ENCODE measurements at places on chromosomes 5 and 9.

DNA sequence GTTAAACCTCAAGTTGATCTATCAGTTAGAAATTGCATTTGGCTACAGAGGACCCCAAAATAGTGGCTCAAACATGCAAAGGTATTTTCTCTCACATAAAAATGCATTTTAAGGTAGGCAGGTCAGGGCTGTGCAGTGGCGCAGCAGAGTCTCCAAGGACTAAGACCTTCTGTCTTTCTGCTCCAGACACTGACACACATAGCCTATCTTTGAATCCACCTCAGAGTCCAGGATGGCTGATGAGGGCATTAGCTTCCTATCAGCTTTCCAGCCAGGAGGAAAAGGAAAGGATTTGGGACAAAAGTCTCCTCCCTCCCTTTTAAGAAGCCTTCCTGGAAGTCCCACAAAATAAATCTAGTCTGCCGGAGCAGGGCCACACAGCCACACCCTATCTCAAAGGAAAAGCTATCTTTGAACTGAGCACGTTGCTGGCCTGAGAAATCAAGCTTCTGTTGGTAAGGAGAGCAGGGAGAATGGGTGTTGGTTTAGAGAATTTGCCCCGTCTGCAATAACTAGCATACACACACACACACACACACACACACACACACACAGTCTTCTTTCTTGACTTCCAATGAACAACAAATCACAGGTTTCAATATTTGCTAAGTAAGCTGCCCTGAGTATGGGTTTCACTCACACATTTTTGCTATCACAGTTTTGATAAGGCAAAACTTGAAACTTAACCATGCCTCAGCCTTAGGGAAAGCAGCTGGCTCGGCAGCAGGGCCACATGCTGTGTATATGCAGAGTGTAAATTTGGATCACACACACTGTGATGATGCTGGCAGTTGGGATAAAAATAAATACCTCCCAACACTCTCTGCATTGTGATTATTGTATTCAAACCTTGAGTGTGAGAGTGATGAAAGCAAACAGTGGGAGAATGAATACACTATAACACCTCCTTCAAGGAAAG, 116.6 kb upstream of the MAP3K1 start:
- DNase-seq, result no peak

- DNase-seq, result no peak
These were observed 18.5 kb downstream of the TMEM245 start for GRCh38 chr9:109101202-109101595.

- DNase-seq, result no peak
These were observed 190.7 kb upstream of the SLC27A6 start for GRCh38 chr5:128774605-128775004.

DNA sequence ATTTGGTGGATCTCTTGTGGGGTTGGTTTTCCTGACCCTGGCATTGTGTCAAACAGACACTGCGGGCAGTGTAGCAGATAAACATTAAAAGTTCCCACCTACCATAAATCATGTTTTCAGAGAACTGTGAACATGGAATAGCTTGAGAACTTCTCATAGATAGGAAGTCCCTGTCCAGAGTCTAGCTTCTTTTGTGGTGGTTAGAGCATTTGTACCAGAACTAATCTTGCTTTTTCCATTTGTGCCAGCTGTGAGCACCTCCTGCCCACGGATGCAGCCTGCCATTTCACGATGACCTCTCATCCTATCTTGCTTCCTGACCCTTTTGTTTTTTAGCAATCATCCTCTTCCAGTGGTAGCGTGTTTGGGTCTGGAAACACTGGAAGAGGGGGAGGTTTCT, 61.4 kb downstream of the FAM78A start:
- DNase-seq, result no peak

DNA sequence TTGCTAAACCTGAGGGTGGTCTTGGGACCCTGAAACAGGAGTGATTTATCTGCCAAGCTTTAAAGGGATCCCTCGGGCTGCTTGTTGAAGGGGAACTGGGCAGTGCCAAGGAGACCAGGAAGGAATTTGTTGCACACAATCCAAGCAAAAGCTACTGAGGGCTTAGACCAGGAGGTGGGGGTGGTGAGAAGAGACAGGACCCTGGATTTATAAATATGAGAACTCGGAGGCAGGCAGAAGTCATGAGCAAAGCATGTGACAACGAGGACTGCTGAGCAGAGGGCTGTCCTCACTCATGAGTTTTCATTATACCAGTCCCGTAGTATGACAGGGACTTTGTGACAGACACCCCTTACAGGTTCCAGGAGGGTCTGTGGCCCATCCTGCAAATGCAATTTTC, 237.3 kb downstream of the DRD1 start:
- no peak for DNase-seq

DNA sequence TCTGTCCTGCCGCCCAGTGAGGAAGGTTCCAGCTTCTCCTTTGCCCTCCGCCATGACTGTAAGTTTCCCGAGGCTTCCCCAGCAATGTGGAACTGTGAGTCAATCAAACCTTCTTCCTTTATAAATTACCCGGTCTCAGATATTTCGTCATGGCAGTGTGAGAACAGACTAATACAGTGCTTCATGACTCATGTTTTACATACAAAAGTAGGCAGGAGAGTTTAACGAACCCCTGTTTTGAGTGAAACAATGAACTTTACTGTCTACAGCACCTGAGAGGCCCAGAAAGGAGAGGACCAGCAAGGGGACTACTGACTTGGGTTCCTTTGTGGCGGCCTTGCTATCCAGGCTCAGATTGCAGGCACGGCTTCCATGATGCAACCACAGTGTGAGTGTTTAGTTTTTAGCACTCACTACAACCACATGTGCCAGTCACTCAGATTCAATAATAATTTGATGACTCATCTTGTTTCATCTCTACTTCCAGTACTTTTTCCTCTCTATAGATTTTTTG, 139.1 kb upstream of the CLINT1 start:
- no peak for DNase-seq

- no peak for DNase-seq
These were observed 103.7 kb upstream of the MVB12B start for GRCh38 chr9:126222835-126223431.

DNA sequence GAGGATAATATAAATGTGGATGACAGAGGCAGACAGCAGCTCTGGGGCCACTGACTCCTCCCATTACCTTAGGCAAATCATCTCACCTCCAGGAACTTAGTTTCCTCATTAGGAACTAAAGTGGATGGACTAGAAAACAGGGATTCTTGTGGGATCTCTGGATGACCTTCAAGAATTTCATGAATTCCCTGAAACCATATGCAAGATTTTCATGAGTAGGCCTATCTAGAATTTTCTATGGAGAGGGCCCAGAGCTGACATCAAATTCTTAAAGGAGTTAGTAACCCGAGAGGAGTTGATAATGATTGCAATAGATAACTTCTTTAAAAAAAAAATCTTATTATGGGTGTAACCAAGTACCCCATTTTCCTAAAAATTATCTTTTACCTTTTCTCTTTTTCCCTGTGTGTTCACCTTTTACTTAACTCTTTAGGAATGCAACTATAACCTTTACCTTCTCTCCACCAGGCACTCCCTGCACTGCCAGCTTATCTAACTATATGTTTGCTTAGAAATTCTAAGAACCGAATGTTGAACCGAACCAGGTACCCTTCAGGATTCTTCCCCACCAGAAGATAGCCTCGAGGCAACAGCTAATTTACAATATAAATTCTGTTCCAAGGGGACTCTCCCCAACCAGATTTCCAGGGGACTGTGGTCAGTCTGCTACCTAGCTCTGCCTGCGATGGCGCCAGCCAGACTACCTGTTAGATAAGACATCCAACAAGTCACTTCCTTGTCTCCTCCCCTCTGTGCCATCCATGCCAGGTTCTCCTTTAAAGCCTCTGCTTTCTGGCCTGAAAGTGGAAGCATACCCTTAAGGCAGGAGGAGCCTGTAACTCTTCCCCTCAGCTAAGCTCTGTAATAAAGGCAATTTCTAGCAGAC, 86.0 kb downstream of the GCNT4 start:
- DNase-seq, result no peak

DNA sequence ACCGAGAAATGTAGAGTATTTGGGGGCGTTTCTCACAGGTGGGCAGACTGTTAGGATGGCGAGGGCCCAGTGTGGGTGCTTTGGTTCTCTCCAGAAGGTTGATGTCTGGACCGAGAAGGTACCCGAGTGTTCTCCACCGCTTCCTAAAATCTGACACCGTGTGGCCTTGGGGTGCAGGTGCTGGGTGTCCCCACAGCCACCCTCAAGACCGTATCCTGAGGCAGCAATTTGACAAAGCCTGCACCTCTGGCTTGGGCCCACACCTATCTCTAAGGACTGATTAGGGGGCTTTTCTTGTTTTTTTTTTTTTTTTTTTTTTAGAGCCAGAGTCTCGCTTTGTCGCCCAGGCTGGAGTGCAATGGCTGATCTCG, 1.3 kb downstream of the PPP1R26 start:
- DNase-seq, result no peak

- no peak for DNase-seq
These were observed 5.8 kb downstream of the TMEM268 start for GRCh38 chr9:114616684-114617520.

DNA sequence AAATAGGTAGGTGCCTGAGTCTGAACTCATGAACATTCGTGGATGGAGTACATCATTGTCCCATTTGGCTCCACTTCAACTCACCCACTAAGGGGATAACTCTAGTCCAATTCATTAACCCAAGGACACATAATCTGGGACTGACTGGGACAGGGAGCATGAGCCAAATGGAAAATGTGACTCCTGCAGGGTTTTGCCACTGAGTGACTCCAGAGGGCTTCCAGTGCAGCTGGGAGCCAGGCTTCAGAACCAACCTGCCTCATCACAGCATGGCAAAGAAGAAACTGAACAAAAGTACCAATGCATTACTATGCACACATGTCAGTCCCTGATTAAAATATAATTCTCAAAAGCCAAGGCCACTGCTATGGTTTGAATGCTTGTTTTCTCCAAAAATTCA, 159.7 kb upstream of the SNX2 start:
- DNase-seq, result no peak

- no peak for DNase-seq
These were observed 9.0 kb downstream of the PRRC2B start for GRCh38 chr9:131402738-131403492.

- no peak for DNase-seq
These were observed 7.9 kb downstream of the SLC6A3 start for GRCh38 chr5:1437226-1437829.

DNA sequence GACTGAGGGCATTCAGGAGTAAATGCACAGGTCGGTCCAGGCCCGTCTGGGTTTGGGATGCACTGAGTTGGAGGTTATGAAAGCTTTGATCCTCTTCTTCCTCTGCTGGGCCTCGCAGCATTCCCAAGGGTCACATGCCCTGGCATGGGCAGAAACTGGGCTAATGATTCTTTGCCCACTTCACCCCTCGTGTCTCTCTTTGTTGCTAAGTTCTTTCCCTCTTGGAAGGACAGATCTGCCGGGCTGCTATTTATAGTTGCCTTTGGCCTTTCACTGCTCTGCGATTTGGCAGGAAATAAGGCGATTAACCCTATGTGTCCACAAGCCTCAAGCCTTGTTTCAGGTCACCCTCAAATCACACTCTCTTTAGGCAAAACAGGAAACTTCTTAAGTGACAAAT, 66.9 kb downstream of the ENTREP1 start:
- no peak for DNase-seq

GRCh38 chr5:132408965-132409364, 39.5 kb downstream of the SLC22A5 start:
- DNase-seq, result no peak

DNA sequence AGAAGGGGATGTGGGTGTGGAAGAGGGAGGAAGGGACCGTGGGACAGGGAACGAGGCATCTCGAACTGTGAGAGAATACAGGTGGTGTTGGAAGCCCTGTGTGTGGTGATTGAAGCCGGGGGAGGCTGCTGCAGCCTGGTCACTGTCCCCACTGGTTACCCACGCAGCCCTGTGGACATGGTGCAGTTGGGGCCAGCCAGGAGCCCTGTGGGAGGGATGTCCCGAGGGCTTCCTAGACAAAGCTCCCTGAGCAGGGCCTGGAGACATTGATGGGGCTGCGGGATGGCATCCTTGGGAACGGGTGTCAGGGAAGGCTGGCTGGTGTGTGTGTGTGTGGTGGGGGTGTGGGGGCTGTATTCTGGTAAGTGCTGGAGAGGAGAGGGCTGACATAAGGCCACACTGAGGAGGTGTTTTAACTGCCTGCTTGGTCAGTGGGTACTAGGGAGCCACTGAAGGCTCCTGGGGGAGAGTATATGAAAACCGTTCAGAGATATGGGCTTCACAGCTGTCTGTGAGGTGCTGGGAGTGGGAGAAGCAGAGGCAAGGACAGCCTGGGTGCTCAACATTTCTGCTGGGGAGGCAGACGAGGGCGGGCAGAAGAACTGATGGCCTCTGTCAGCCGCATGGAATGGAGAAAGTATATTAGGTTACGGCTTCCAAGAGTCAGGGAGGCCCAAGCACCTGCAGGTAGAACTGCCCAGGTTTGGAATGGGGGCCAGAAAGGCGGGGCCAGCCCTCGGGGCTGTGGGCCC, 20.0 kb downstream of the WNK2 start:
- no peak for DNase-seq

- no peak for DNase-seq
These were observed 192.3 kb downstream of the PALM2AKAP2 start for GRCh38 chr9:109972026-109972882.

- DNase-seq, result no peak
These were observed 153.0 kb upstream of the COL5A1 start for GRCh38 chr9:134488331-134489280.

GRCh38 chr5:149294872-149295829, 23.5 kb downstream of the AFAP1L1 start:
- DNase-seq, result no peak

DNA sequence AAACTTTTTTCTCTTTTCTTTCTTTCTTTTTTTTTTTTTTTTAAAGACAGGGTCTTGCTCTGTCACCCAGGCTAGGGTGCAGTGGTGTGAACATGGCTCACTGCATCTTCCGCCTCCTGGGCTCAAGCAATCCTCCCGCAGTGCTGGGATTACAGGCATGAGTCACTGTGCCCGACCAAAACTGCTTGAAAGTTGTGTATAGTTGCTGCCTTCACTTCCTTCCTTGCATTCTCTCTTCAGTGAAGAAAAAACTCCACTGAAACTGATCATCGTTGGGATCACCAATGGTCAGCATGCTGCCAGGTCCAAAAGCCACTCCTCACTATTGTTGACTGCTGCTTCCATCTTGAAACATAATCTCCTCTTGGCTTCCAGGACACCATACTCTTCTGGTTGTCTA, 66.6 kb upstream of the CTNNA1 start:
- DNase-seq, result no peak

DNA sequence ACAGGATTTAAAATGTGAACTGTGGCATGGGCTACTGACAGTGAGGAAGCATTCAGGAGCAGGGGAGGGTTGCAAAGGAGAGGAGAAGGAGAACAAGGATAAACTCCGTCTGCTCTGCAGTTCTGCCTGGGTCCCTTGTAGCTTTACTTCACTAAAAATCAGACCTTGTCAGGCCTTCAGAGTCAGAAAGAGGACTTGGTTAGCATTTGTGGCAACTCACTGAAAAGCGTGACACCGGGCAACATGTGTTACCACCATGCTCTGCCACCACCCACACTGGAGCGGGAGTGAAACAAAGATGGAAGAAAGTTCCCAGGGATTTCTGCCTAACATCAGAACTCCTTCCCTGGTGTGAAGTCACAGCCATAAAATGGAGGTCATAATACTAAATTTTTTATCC, 19.3 kb downstream of the FYB1 start:
- DNase-seq, result no peak
